ENCODE measurements at places on chromosomes 16 and 17. TPM values are rescaled to one million over a fixed set of nuclear protein-coding genes. Genes with fewer than 3 reads are reported as not detected.

CHMP1A gene
- total RNA-seq = 154 TPM

GRCh38 chr17:48442819-48443218 is 12.8 kb upstream of the SKAP1 start:
- DNase-seq = no peak

DNA sequence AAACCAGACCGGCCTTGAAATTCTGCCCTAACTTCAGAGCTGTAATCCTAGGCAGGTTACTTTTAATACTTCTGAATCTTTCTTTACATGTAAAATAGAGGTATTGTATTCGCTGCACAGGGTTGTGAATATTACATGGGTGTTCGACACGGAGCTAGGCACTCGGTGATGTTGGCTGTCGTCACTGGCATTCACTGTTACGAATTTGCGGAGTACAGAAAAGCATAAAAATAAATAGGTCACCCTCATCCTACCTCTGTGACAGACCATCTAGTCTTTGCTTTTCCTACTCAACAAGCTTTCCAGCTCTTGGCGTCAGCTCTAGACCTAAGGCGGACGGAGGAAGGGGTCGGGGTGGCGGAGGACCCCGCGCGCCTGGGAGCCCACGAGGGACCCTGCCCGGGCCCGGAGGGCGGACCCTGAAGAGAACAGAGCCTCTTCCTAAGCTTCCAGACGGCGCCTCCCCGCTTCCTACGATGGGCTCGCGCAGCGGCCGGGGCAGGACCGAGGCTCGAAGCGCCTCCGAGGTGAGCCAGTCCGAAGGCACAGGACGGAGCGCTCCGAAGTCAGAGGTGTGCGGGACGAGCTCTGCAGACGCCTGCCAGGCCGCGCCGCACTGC is 879 bp upstream of the SPG7 start:
- DNase-seq = no peak

DNA sequence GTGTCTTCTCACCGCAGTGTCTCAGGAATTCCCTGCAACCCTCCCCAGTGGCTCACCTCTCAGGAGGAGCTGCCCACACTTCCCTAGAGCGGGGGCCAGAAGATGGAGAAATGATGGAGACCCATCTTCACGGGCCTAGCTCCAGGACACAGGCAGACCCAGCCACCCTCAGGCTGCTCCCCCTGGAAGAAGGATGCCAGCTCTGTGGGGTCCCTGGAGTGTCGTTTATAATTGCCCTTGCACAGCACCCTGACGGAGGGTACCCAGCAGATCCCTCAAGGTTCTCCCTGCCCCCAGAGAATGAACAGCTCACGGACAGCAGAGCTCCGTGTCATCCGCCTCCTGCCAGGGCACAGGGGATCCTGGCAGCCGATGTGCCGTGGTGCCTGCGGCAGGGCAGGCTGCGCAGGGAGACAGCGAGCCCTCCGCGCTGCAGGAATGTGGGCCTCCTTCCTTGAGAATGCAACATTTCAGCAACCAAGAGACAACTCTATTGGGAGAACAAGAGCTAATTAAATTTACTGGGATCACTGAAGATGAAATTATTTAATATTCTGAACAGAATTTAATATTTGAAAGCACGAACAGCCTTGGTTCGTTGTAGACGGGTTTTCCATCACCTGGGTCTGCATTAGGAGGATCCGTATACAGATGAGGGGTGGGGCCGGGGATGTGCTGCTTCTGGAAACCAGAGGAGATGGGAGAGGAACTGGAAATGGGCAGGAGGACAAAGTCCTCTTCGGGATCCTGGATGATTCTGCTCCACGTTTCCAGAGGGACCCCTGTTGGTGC is 21.0 kb upstream of the RBFOX3 start:
- DNase-seq = no peak

CCL8 gene
- total RNA-seq = not detected

GRCh38 chr17:19237389-19238166 is 412 bp downstream of the EPN2 start:
- peak; percentile 48 for DNase-seq

KRT27 gene
- total RNA-seq = not detected

GRCh38 chr17:82287868-82288801 is 14.6 kb upstream of the CSNK1D start:
- DNase-seq = peak; percentile 96

TMEM220 gene
- 10.5 TPM for total RNA-seq

HNF1B gene
- 40.6 TPM for total RNA-seq

TEKT1 gene
- not detected for total RNA-seq

GRCh38 chr17:58321571-58322525 is 6.7 kb downstream of the TSPOAP1 start:
- DNase-seq = no peak

HCRT gene
- total RNA-seq = not detected

- peak; percentile 43 for DNase-seq
These were observed 26.0 kb downstream of the COPZ2 start for GRCh38 chr17:48011405-48012150.

GRCh38 chr17:57468932-57469775 is 212.8 kb downstream of the MSI2 start:
- DNase-seq = no peak

KRT34 gene
- 0.20 TPM for total RNA-seq

GRCh38 chr16:85888405-85889331 is 10.3 kb upstream of the IRF8 start:
- DNase-seq = no peak

DNA sequence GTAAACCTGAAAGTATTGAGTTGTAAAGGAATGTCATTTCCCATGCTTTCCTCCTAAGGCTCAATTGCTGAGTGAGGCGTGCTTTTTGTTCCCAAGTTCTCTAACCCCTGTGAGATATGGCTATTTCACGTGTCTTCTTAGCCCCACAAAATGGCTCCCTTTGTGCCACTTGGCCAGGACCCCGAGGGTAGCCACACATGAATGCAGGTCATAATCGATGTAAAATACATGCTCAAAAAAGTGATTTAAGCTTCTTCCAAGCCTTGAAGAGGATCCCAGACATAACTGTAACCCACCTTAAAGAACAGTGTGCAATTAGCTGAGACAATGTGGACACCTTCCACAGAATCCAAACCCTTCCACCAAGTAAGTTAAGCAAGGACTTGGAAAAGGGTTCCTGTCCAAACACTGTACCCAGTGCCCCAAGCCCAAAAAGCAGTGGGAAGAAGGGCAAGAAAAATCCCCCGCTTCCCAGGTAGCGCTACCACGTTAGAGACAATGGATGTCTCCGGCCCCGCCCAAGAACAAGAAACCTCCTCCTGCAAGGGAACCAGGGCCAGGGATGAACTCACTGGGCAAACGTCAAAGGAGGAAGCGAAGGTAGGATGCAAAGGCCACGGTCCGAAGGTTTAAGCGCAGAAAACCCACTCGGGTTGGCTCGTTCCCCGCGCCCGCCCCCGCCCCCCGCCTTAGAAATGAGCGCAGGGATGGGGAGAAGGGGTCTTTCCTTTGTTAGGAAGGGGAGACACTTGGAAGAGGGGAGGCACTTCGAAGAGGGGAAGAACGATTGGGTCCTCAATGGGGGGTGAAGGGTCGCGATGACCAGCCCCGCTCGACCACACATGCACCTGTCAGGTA is 1.2 kb downstream of the JPT1 start:
- peak; percentile 72 for DNase-seq

GRCh38 chr17:79413611-79414010 is 197.2 kb downstream of the RBFOX3 start:
- no peak for DNase-seq

DNAAF8 gene
- 0.49 TPM for total RNA-seq

- peak; percentile 52 for DNase-seq
These were observed 46.3 kb downstream of the PRKCA start for GRCh38 chr17:66348584-66349165.

SLFN14 gene
- not detected for total RNA-seq

- peak; percentile 41 for DNase-seq
These were observed 25.0 kb downstream of the MRC2 start for GRCh38 chr17:62652251-62653001.

- no peak for DNase-seq
These were observed 46.1 kb downstream of the GTF3C1 start for GRCh38 chr16:27503662-27504061.

DNA sequence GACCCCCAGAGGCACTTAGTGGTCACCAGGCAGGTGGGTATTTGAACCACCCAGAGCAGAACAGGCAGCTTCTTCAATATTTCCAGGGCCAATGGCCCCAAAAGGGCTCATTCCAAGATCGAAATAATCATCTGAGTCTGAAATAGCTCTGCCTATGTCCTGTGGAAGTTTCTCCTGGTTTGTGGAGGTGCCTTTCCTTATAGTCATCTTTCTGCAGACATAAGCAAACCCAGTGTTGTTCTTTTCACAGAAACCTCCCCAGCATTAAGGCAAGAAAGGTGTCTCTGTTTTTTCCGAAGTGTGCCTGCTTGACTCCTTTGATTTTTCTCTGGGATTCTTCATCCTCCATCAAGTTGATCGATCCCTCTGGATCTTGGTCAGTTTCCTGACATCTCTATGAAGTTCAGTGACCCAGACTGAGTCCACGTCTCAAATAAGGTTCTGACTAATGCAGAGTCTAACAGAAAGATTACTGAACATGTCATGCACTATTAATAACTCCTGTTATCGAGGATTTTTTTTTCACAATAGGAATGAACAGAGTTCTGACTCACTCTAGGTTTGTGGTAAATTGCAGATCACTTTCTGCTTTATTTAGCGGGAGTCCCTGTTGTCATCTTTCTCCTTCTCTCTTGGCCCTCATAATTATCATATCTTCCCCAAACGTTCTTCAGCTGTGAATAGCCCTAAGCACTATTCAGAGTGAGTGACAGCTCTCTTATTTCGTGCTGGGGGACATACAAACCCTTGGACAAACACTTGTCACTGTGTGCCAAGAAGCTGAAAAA is 1.5 kb downstream of the LRRC3C start:
- DNase-seq = no peak

SPATA32 gene
- not detected for total RNA-seq

- no peak for DNase-seq
These were observed 37.4 kb upstream of the LONP2 start for GRCh38 chr16:48206594-48207242.

GPR142 gene
- total RNA-seq = 0.31 TPM

- no peak for DNase-seq
These were observed 12.4 kb upstream of the NFAT5 start for GRCh38 chr16:69553332-69553731.

DNA sequence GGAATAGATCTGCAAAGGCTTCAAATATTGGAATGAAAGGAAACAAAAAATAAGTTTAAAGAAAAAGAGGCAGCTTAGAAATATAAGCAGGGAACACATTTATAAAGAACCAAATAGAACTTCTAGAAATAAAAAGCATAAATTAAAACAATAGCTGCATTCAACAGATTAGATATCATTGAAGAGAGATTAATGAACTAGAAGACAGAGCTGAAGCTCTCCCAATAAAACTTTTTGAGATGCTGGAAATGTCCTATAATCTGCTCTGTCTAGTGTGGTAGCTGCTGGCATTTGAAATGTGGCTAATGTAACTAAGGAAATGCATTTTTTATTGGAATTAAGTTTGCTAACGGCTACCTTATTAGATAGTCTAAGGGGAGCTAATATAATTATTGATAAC is 115.6 kb downstream of the MAP2K4 start:
- DNase-seq = no peak

RPGRIP1L gene
- 2.5 TPM for total RNA-seq

CCL2 gene
- 4.6 TPM for total RNA-seq

GRCh38 chr17:68097161-68097805 is 61.7 kb downstream of the KPNA2 start:
- no peak for DNase-seq

DNA sequence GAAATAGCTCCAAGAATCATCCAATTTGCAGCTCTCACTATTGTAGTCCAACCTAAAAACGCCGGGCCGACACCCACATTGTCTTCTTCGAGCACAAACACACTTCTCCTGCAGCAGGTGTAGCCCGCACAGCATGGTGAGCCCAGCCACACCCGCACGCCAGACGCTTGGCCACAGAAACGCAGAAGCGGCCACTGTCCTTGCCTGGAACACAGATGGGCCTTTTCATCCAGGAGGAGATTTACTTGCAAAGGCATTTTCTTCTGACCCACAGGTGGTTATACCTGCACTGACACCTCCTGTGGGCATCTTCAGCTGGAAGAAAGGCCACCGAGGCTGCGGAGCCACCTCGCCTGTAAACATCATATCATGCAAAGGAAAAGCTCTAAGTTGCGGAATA is 98.4 kb downstream of the ADCY9 start:
- no peak for DNase-seq

- no peak for DNase-seq
These were observed 440.3 kb upstream of the MAF start for GRCh38 chr16:80040814-80041213.

AATK gene
- total RNA-seq = 37.0 TPM

OTOP3 gene
- total RNA-seq = 2.4 TPM

DNA sequence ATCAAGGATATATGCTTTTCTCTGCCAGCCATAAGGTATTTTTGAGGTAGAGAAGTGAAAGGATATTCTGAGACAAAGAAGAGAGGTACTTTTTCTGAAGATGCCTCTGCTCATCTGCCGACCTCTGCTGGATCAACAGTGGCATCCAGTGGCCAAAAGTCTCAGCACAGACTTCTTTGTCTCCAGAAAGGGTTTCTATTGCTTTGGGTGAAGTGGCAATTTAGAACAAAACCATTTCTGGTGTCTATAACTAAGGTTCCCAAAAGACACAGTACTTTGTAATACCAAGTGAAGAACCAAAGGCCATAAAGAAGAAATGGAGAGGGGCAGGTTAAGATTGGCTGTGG is 155.2 kb upstream of the C17orf78 start:
- DNase-seq = no peak

GRCh38 chr17:28549236-28550132 is 2.9 kb downstream of the UNC119 start:
- no peak for DNase-seq

VAT1L gene
- 1.6 TPM for total RNA-seq

GRCh38 chr16:29831490-29831889 is 11.2 kb downstream of the MVP start:
- DNase-seq = no peak

DNA sequence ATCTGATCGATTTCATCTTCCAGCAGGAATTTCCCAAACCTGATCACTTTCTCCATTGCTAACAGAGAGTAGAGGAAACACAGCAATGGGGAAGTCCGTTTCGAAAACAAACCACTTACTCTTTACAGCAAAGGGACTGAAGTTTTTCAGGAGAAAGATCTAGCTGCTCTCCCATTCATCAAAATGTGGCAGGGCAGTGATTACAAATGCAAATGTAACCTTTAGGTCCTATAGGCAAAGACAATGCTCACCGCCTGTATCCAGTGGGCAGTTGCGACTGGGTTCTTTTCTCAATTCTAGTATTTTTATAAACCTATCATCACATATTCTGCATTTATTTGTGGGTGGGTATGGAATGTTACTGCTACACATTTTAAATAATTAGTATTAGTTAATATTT is 218.0 kb upstream of the ZFHX3 start:
- no peak for DNase-seq

Data from left colon (tissue), 2 donors.